ENCODE measurements at places on chromosomes 12 and 14.

- H3K27ac ChIP-seq, result no peak overlapping the region
- H3K27me3 ChIP-seq, result no peaks in the 10 kb centered on the region
- no peak for DNase-seq
- H3K4me3 ChIP-seq, result no peak overlapping the region
Observed at GRCh38 chr14:87079416-87079815, 913.6 kb downstream of the GALC start.

- peaks cover 25% of the 10 kb centered on the region for H3K4me1 ChIP-seq
- no peak overlapping the region for H3K4me3 ChIP-seq
- peak; percentile 53 for DNase-seq
- H3K27ac ChIP-seq, result no peak overlapping the region
Observed at GRCh38 chr12:50070314-50071060, 13.1 kb downstream of the ASIC1 start.

DNA sequence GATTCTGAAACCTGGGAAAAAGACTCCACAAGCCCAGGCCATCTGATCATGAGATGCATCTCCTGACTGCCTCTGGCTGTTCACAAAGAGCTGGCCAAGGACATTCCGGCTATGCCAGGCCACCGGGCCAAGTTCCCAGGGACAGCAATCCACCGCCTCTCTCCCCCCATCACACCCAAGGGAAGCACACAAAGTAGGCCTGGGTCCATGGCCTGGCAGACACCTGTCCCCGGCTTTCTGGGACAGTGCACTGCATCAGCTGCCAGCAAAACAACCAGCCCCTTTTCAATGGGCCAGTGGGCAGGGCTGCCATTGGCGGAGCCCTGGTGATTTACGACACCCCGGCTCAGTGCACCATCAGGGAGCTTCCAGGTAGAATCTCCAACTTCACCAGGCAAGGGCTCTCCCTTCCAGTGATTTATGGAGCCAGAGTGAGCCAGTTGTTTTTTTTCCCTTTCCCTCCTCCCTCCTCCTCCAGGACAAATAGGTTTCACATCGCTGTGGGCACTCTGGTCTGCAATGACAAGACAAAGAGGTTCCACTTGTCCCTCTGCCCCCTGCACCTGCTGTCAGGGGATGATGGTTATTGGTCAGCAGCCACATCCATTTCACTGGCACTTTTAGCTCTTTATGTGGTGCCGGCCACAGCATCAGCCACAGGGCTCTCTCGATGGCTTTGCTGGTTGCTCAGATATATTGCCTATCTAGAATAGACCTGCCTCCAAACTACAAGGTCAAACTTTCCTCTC, 149.6 kb downstream of the SLC38A6 start:
- H3K36me3 ChIP-seq, result no peaks in the 10 kb centered on the region
- H3K4me3 ChIP-seq, result no peak overlapping the region
- peaks cover 29% of the 10 kb centered on the region for H3K4me1 ChIP-seq
- peaks cover 4% of the 10 kb centered on the region for H3K27me3 ChIP-seq
- no peak for DNase-seq
- no peak overlapping the region for H3K27ac ChIP-seq

- no peaks in the 10 kb centered on the region for H3K4me1 ChIP-seq
- no peaks in the 10 kb centered on the region for H3K27me3 ChIP-seq
- no peak overlapping the region for H3K4me3 ChIP-seq
- DNase-seq, result no peak
- H3K36me3 ChIP-seq, result no peaks in the 10 kb centered on the region
Observed at GRCh38 chr14:51458563-51458955, 193.2 kb upstream of the FRMD6 start.

DNA sequence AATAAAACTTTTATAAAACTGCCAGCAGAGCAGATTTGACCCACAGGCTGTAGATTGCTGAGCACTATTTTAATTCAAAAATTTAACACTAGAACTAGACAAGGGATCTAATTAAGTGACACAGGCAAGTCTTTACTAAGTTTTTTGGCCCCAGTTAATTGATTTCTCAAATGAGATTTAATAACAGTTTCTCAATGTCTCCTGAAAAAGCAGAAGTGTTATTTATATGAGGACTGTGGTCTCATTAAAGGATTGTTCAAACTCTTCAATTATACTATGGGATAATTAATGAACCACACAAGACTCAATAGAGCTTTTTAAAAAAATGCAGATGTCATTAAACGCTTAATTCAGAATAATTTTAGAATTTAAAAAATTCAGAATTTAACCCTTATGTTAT, 1.9 kb downstream of the HEATR5A start:
- H3K27me3 ChIP-seq, result no peaks in the 10 kb centered on the region
- no peak for DNase-seq
- H3K27ac ChIP-seq, result no peak overlapping the region
- H3K4me3 ChIP-seq, result no peak overlapping the region

DNA sequence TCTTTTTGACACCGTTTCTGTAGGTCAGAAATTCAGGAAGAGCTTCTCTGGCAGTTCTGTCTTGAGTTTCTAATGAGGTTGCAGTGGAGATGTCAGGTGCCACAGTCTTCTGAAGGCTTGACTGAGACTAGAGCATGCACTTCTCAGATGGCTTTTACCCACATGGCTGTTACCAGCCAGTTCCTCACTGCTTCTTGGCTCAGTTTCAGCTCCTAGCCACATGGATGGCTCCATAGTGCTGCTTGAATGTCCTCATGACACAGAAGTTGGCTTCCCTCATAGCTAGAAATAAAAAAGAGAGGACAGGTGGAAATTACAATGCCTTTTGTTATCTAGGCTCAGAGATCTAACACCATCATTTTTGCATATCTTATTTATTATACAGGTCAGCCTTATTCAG, 38.1 kb upstream of the SLC2A13 start:
- no peak for DNase-seq
- H3K27ac ChIP-seq, result no peak overlapping the region
- no peaks in the 10 kb centered on the region for H3K27me3 ChIP-seq
- no peak overlapping the region for H3K4me3 ChIP-seq
- no peaks in the 10 kb centered on the region for H3K36me3 ChIP-seq

- DNase-seq, result no peak
- no peaks in the 10 kb centered on the region for H3K36me3 ChIP-seq
- H3K4me3 ChIP-seq, result no peak overlapping the region
- H3K4me1 ChIP-seq, result peaks cover 22% of the 10 kb centered on the region
- H3K27ac ChIP-seq, result no peak overlapping the region
- H3K27me3 ChIP-seq, result no peaks in the 10 kb centered on the region
Observed at GRCh38 chr12:102927220-102927619, 10.2 kb upstream of the PAH start.

DNA sequence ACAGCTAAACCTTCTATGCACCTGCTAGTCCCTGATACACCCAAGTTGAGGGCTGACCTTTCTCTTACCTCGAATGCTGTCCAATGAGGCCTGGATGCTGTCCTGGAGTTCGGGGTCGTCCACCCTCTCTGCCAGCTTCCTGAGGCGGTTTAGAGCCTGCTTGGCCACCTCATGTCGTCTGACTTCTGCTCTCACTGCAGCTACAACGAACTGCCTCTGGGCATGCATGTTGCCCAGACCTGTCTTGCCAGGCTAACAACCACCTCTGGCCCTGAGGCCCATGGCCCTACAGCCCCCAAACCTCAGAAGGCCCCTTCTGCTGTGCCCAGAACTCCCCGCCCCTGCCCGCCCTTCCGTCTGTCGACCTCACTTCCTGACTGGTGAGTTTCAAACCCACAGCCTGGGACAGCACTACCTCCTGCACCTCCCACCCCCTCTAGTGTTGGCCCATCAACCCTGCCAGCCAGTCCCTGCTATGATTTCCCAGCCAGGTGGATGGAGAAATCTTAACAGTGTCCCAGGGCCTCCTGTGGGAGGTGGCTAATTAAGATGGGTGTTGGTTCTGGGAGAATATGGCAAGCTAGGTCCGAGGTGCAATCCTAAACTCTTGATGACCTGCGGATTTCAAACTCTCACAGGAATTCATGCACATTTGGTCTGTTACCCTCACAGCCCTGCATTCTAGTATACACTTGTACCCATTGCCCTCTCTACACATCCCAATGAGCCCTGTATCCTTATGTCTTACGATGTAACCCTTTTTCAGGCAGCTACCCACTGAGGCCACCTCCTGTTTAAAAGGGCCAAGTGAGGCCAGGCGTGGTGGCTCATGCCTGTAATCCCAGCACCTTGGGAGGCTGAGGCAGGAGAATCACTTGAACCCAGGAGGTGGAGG, 2.7 kb upstream of the TSPAN31 start:
- H3K27ac ChIP-seq, result no peak overlapping the region
- H3K36me3 ChIP-seq, result peaks cover 15% of the 10 kb centered on the region
- peak; percentile 20 for DNase-seq
- peaks cover 5% of the 10 kb centered on the region for H3K27me3 ChIP-seq

GRCh38 chr14:40887912-40888311, 718.8 kb upstream of the LRFN5 start:
- H3K4me1 ChIP-seq, result no peaks in the 10 kb centered on the region
- no peak for DNase-seq
- no peak overlapping the region for H3K27ac ChIP-seq
- no peaks in the 10 kb centered on the region for H3K36me3 ChIP-seq
- no peaks in the 10 kb centered on the region for H3K27me3 ChIP-seq

GRCh38 chr12:26158078-26158764, 33.4 kb upstream of the BHLHE41 start:
- H3K27me3 ChIP-seq, result no peaks in the 10 kb centered on the region
- H3K4me1 ChIP-seq, result peaks cover 9% of the 10 kb centered on the region
- no peaks in the 10 kb centered on the region for H3K36me3 ChIP-seq

GRCh38 chr12:17197971-17198370, 592.0 kb upstream of the LMO3 start:
- H3K36me3 ChIP-seq, result no peaks in the 10 kb centered on the region
- H3K4me3 ChIP-seq, result no peak overlapping the region
- no peaks in the 10 kb centered on the region for H3K4me1 ChIP-seq
- H3K27me3 ChIP-seq, result no peaks in the 10 kb centered on the region
- DNase-seq, result no peak

DNA sequence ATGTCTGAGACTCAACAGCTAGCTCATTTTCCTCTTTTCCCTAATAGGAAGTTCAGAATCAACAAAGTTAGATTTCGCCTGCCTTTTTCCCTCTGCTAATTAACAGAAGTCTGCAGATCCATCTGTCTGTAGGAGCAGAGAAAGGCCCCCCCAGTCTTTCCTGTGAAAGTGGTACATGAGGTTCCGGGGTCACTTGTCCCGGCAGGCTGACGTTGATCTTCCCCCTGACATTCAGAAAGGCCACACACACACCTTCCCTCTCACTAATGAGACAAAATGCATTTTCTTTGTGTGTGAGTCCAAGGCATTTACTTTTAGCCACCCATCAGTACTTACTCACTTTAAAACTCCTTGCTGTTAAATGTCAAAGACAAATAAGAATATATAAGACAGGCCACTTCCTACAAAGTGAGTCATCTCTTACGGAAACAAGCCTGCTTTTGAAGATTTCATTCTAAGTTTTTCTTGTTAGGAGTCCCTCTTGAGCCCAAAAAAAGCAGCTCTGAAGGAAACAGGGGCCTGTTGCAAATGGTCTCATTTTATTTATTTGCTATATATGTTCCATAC, 138.7 kb downstream of the TTC7B start:
- H3K27ac ChIP-seq, result no peak overlapping the region
- no peak for DNase-seq
- H3K36me3 ChIP-seq, result no peaks in the 10 kb centered on the region
- no peak overlapping the region for H3K4me3 ChIP-seq

GRCh38 chr12:47816403-47817271, 3.1 kb downstream of the HDAC7 start:
- peaks cover 44% of the 10 kb centered on the region for H3K4me1 ChIP-seq
- no peak overlapping the region for H3K4me3 ChIP-seq
- H3K27me3 ChIP-seq, result no peaks in the 10 kb centered on the region

All from HepG2 (cell line).